Stimulated activated naive B cell treated with anti-CD40 and anti-IgM and Interleukin-4, amounts not matched to agents 10 μg/mL and 1 μg/mL and 100 μg/mL, for 72 hours (primary cell): ENCODE measurements at places on chromosomes 1 and 21.
A peak's percentile ranks its signal among the peaks of the same experiment; 100 is the strongest.

GRCh38 chr1:30663596-30664091, 59.7 kb downstream of the MATN1 start:
- DNase-seq, result no peak
- peaks cover 12% of the 10 kb centered on the region for H3K27me3 ChIP-seq
- no peak overlapping the region for H3K27ac ChIP-seq
- H3K36me3 ChIP-seq, result no peaks in the 10 kb centered on the region
- no peaks in the 10 kb centered on the region for H3K4me1 ChIP-seq

GRCh38 chr1:157852476-157852875, 10.9 kb upstream of the CD5L start:
- peaks cover 6% of the 10 kb centered on the region for H3K36me3 ChIP-seq
- H3K27ac ChIP-seq, result no peak overlapping the region
- H3K4me1 ChIP-seq, result peaks cover 50% of the 10 kb centered on the region
- DNase-seq, result no peak
- H3K27me3 ChIP-seq, result no peaks in the 10 kb centered on the region

DNA sequence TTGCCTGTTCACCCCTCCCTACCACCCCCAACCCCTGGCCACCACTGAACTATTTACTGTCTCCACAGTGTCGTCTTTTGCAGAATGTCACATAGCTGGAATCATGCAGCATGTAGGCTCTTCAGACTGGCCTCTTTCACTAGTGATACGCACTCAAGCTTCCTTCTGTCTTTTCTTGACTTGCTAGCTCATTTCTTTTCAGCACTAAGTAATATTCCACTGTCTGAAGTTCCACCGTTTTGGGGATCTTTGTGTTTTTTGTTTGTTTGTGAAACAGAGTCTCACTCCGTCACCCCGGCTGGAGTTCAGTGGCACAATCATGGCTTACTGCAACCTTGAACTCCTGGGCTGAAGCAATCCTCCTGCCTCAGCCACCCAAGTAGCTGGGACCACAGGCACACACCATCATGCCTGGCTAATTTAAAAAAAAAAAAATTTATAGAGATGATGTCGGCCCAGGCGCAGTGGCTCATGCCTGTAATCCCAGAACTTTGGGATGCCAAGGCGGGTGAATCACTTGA, 43.4 kb upstream of the SLC25A33 start:
- no peak for DNase-seq
- no peak overlapping the region for H3K4me3 ChIP-seq
- H3K36me3 ChIP-seq, result no peaks in the 10 kb centered on the region
- H3K27ac ChIP-seq, result no peak overlapping the region
- H3K4me1 ChIP-seq, result peaks cover 3% of the 10 kb centered on the region
- H3K27me3 ChIP-seq, result peaks cover 13% of the 10 kb centered on the region

DNA sequence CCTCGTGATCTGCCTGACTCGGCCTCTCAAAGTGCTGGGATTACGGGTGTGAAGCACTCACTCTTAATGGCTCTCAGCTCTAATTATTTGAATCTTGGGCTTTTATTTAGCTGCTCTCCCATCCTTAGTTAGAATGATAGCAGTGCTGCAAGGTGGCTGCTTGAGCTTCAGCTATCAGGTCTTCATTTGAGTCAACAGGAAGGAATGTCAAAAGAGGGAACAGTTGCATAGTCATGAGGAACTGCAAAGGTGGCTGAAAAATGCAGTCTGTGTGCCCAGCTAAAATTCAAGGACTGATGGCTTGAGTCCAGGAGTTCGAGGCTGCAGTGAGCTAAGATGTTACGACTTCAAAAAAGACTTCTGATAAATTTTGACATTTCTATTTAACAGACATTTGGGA, 55.6 kb downstream of the UCK2 start:
- peak overlapping the region; percentile 56 for H3K27ac ChIP-seq
- H3K36me3 ChIP-seq, result peaks cover 17% of the 10 kb centered on the region
- no peaks in the 10 kb centered on the region for H3K27me3 ChIP-seq
- H3K4me3 ChIP-seq, result no peak overlapping the region
- no peak for DNase-seq
- H3K4me1 ChIP-seq, result peaks cover 30% of the 10 kb centered on the region

DNA sequence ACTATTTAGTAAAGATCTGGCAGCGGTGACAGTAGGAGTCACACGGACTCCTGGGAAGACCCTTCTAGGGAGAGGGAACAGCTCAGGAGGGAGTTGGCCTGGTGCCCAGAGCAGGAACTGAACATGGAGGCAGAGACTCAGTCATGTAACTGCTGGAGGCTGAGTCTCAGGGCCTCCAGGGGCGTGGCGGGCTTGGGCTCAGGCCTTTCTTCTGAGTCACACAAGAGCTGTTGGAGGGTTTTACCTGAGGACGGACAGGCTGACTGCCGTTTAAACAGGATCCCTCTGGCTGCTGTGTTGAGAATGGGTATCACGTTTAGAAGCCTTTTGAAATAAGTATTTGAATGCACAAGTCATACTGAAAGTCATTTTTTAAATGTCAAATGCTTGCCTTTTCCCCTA, 7.2 kb upstream of the ETS2 start:
- no peak overlapping the region for H3K27ac ChIP-seq
- peaks cover 15% of the 10 kb centered on the region for H3K4me1 ChIP-seq
- H3K27me3 ChIP-seq, result peaks cover 55% of the 10 kb centered on the region

- no peaks in the 10 kb centered on the region for H3K4me1 ChIP-seq
- DNase-seq, result no peak
- H3K27ac ChIP-seq, result no peak overlapping the region
- no peak overlapping the region for H3K4me3 ChIP-seq
- no peaks in the 10 kb centered on the region for H3K36me3 ChIP-seq
These were observed 550.2 kb downstream of the USP25 start for GRCh38 chr21:16279731-16280581.

DNA sequence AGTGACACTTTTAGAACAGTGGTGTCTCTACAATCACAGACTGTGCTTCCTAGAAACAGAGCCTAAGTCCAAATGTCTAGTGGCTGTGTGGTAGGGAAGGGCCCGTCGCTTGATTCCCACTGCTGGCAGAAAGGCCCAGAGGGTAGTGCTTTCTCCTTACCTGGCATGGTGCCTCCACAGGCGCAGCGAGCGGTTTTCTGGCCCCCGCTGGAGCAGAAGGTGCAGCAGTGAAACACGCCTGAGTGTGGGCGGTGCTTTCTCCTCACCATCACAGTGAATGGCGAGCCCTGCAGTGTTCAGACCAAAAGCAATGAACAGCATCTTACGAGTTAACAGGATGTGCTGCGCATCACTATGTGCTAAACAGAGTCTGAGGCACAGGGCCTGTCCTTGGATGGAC, 8.3 kb downstream of the TRIM45 start:
- no peaks in the 10 kb centered on the region for H3K4me1 ChIP-seq
- DNase-seq, result no peak
- no peak overlapping the region for H3K27ac ChIP-seq
- H3K27me3 ChIP-seq, result no peaks in the 10 kb centered on the region

GRCh38 chr1:31624309-31624708, 6.8 kb downstream of the HCRTR1 start:
- peak overlapping the region; percentile 35 for H3K4me3 ChIP-seq
- H3K27ac ChIP-seq, result peak overlapping the region; percentile 87
- H3K4me1 ChIP-seq, result peaks cover 61% of the 10 kb centered on the region
- peaks cover 67% of the 10 kb centered on the region for H3K36me3 ChIP-seq
- peak; percentile 55 for DNase-seq

DNA sequence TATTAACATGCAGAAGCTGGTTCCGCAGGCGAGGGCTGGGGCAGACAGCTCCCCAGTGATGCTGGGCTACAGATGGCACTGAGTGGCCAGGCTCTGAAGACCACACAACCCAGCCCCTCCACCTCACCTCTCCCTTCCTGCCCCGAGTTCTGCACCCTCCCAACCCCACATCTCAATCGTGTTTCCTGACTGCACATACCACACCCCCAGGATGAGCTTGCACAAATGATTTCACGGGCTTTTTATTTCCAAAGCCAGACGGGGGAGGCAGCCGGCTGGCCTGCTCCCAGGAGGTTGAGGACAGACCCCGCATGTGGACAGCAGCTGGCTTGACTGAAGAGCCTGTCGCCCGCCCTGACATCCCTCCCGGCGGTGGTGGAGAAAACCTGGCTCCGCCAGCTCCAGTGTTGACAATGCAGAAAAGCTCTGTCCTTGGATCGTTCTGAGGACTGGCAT, 21.4 kb upstream of the ALDH4A1 start:
- H3K4me3 ChIP-seq, result no peak overlapping the region
- peaks cover 18% of the 10 kb centered on the region for H3K36me3 ChIP-seq

- H3K4me1 ChIP-seq, result no peaks in the 10 kb centered on the region
- no peak overlapping the region for H3K4me3 ChIP-seq
- no peak overlapping the region for H3K27ac ChIP-seq
- peaks cover 22% of the 10 kb centered on the region for H3K27me3 ChIP-seq
These were observed 121.2 kb downstream of the HMGB4 start for GRCh38 chr1:33984906-33985565.

GRCh38 chr1:172699111-172699510, 40.2 kb downstream of the FASLG start:
- peaks cover 21% of the 10 kb centered on the region for H3K4me1 ChIP-seq
- H3K4me3 ChIP-seq, result peak overlapping the region; percentile 4

DNA sequence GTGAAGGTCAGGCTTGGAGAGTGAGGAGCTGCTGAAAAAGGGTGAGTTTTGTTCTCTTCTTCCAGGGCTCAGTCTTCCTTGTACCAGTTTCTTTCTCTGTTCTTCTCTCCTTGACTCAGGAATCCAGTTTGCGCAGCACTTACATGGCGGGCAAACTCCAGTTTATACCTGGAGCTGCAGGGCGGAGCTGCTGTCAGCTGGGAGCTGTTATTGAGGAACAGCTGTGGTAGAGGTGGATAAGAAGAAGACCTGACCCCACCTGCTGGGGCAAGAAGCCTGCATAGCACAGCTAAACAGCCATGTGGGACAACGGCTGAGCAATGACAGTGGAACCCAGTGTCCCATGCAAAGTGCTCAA, 46.2 kb downstream of the GALNT2 start:
- peaks cover 88% of the 10 kb centered on the region for H3K4me1 ChIP-seq
- DNase-seq, result no peak
- peak overlapping the region; percentile 73 for H3K27ac ChIP-seq
- no peaks in the 10 kb centered on the region for H3K27me3 ChIP-seq
- peaks cover 45% of the 10 kb centered on the region for H3K36me3 ChIP-seq

GRCh38 chr1:28716336-28716735, 20.4 kb upstream of the YTHDF2 start:
- H3K4me3 ChIP-seq, result no peak overlapping the region
- no peak overlapping the region for H3K27ac ChIP-seq
- peaks cover 23% of the 10 kb centered on the region for H3K36me3 ChIP-seq
- no peak for DNase-seq

DNA sequence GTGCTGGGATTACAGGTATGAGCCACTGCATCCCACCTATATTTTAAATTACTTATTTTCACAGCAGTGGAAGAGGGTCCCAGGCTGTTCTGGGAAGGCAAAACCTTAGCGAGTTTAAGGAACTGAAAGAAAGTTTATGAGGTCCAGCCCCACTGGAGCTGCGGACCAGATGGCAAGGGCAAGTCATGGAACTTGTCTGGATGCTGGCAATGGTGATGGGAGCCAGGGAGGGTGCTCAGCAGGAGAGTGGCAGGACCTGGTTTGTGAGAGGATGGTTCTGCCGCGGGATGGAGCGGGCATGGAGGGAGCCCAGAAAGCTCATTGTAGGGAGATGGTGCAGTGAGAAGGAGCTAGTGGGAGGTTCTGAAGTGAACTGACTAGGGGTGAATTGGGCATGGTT, 50.6 kb upstream of the SLC45A1 start:
- H3K27me3 ChIP-seq, result peaks cover 29% of the 10 kb centered on the region
- DNase-seq, result no peak
- no peaks in the 10 kb centered on the region for H3K36me3 ChIP-seq

GRCh38 chr1:67827688-67828087, 5.6 kb downstream of the GNG12 start:
- H3K36me3 ChIP-seq, result no peaks in the 10 kb centered on the region
- H3K27me3 ChIP-seq, result peaks cover 21% of the 10 kb centered on the region
- H3K4me1 ChIP-seq, result peaks cover 6% of the 10 kb centered on the region
- no peak for DNase-seq

- H3K4me1 ChIP-seq, result peaks cover 40% of the 10 kb centered on the region
- H3K36me3 ChIP-seq, result peaks cover 22% of the 10 kb centered on the region
- H3K4me3 ChIP-seq, result no peak overlapping the region
- H3K27me3 ChIP-seq, result no peaks in the 10 kb centered on the region
- peak overlapping the region; percentile 59 for H3K27ac ChIP-seq
These were observed 60.8 kb downstream of the PRKCZ start for GRCh38 chr1:2110738-2111673.

- no peak for DNase-seq
- H3K27ac ChIP-seq, result peak overlapping the region; percentile 78
- H3K4me1 ChIP-seq, result peaks cover 4% of the 10 kb centered on the region
- no peaks in the 10 kb centered on the region for H3K27me3 ChIP-seq
These were observed 24.2 kb downstream of the CEP170 start for GRCh38 chr1:243230914-243231313.
